NCI-H2081 (cell line): ENCODE measurements at places on chromosomes 6 and 20.
A peak's percentile ranks its signal among the peaks of the same experiment; 100 is the strongest.

DNA sequence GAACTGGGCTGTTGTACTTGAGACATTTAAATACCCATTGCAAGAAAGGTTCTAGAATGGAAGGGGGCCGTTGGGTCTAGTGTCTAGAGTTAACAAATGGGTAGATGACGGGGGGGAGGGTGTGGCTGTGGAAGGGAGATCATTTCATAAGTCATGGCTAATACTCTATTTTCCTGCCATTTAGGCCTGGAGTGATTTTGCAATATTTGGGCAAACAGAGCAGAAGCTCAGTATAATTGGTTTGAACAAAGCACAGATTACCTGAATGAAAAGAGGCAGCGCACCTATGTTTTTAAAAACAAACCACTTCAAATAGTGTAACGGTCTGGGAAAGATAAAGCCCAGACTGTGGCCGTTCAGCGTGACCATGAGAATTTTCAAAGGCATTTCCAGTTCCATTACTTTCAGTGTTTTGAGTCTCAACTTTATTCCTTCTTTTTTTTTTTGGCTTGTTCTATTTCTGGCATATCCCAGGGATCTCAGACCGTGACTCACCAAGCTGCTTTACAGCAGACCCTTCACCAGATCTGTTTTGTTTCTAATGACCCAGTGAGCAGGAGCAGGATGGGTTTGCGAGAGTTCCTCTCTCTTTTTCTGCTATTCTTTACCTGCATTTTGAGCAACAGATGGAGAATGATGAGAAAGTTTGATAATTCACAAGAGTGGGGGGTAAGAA is 73.7 kb downstream of the LYRM2 start:
- no peak for DNase-seq

- DNase-seq: no peak
These were observed 30.7 kb upstream of the NAA20 start for GRCh38 chr20:19986419-19986818.

- no peak for DNase-seq
These were observed 5.2 kb upstream of the BTN2A2 start for GRCh38 chr6:26377719-26378118.

GRCh38 chr6:108166664-108167448 is 1.0 kb downstream of the NR2E1 start:
- DNase-seq: no peak

DNA sequence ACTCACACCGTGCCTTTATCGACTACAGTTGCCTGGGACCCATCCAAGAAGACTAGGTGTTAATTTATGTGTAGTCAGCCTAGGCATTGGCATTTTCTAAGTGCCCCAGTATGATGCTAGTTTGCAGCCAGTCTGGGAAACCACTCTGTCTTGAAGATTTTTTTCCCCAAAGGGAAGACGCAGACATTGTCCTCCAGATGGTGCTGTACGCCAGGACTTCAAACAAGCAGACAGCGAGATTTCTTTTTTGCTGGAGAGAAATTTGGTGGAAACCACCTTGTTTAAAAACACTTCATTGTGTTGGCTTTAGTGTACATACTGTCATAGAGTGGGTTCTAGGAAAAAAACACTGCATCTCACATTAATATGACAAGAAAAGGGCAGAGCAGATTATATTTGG is 30.0 kb downstream of the ALDH5A1 start:
- DNase-seq: peak; percentile 66

DNA sequence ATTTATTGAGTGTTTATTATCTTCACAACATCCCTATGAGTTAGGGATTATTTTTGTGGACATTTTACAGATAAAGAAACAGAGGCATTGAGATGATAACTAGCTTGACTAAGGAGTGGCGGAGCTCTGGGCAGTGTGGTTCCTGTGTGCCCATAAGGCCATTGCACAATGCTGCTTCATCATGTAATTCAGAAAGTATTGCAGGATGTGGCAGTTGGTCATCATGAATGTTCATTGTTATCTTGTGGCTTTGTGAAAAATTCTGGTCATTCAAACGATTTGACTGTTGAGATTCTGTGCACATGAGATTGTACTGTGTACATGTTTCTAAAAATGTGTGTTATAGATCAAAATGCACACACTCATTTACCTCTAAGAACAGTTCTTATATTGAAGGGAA is 150.8 kb downstream of the ESR1 start:
- DNase-seq: no peak

DNA sequence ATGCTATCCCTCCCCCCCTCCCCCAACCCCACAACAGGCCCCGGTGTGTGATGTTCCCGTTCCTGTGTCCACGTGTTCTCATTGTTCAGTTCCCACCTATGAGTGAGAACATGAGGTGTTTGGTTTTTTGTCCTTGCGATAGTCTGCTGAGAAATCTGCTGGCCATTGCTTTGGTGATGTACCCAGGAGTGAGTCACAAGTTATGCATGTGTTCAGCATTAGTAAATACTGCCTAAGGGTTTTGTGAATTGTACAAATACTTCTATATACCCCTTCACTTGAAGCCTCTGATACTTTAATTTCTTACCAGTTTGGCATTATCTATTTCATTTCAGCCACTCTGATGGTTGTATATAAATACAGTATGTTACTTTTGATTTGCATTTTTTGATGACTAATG is 711.3 kb upstream of the GJE1 start:
- DNase-seq: no peak

- no peak for DNase-seq
These were observed 31.7 kb downstream of the IL20RA start for GRCh38 chr6:137013031-137013430.

GRCh38 chr20:54234991-54235390 is 27.1 kb downstream of the PFDN4 start:
- no peak for DNase-seq

GRCh38 chr6:138115877-138116660 is 8.8 kb upstream of the PERP start:
- peak; percentile 67 for DNase-seq

- DNase-seq: no peak
These were observed 26.3 kb downstream of the C6orf89 start for GRCh38 chr6:36912030-36912454.

DNA sequence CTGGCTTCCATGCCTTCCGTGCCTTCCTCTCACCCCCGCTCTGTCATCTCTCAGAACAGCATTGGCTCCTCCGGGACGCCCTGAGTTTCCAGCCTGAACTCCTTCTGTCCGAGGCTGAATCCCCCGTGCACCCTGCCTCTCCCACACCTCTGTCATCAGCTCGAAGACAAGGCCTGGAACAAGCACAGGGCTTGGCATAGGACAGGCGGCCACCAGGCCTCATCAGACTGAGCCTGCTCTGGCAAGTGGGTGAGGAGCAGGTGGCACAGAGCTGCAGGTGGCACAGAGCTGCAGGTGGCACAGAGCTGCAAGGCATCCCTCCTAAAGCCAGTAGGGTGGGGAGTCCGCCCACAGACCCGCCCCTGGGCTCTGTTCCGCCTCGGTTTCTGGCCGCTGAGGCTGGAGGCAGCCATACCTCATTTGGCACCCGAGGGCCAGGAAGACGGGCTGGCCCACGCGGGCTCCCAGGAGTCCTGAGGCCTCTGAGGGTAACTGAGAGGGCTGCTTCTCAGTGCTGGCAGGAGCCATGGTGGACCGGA is 60.2 kb downstream of the EZR start:
- peak; percentile 71 for DNase-seq

DNA sequence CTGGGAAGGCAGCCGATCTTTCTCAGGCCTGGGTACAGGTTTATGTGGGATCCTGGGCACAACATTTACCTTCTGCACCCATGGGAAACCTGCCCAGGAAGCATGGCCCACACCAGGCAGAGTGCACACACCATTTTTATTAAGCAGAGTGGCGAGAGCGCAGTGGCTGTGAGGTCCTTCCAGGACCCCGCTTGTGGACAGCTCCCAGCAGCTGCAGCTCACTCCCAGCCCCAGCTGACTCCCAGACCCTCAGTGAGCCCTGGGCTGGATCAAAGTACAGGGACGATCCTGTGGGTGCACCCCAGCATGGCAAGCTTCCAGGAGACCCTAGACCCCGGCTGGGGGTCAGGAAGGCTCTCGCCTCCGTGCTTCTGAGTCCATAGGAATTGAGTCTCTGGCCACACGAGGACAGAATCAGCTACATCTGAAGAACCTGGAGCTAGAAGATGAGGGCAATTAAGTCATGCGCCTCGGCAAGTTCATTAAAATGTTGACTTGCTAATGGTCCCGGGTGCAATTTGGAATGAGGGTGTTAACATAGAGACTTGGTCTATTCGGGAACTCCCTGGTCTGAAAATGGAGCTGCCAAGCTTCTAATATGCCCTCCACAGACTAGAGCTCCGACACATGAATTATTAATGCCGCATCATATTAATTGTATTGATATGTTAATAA is 65.4 kb upstream of the SLCO4A1 start:
- DNase-seq: no peak

GRCh38 chr6:32190054-32190851 is at the start of gene PBX2:
Gene PBX2 (minus strand): TSS chr6:32190202. CDS start chr6:32189915, 287 bp downstream.
- DNase-seq: peak; percentile 66

- DNase-seq: no peak
These were observed 295.8 kb downstream of the PREX1 start for GRCh38 chr20:48532028-48532427.

DNA sequence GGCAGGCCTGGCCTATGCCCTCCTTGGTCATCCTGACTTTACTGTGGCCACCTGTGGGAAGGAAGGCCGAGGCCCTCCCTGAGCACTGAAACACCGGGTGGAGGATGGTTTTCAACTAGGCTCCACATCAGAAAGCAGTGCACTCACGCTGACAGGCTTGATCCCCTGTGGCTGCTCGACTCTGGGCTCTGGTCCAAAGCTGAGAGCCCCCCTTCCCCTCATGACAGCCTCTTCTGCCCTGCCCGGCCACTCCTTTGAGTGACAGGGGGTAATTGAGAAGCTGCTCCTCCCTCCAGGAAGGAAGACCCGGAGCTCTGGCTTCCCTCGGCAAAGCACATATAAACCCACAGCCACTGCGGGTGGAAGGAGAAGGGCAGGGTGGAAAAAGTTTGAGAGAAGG is 43.6 kb downstream of the MUC22 start:
- DNase-seq: no peak

GRCh38 chr6:7512320-7512719 is 29.2 kb upstream of the DSP start:
- DNase-seq: no peak

- DNase-seq: no peak
These were observed 256.4 kb upstream of the MARCKS start for GRCh38 chr6:113600551-113601339.

GRCh38 chr6:134389658-134390057 is 71.7 kb upstream of the SGK1 start:
- DNase-seq: no peak

- no peak for DNase-seq
These were observed 40.5 kb downstream of the RNGTT start for GRCh38 chr6:88922775-88923548.

- DNase-seq: no peak
These were observed 120.0 kb upstream of the GGTLC1 start for GRCh38 chr20:24108581-24108980.

GRCh38 chr6:51892750-51893149 is 194.7 kb downstream of the PKHD1 start:
- DNase-seq: no peak

DNA sequence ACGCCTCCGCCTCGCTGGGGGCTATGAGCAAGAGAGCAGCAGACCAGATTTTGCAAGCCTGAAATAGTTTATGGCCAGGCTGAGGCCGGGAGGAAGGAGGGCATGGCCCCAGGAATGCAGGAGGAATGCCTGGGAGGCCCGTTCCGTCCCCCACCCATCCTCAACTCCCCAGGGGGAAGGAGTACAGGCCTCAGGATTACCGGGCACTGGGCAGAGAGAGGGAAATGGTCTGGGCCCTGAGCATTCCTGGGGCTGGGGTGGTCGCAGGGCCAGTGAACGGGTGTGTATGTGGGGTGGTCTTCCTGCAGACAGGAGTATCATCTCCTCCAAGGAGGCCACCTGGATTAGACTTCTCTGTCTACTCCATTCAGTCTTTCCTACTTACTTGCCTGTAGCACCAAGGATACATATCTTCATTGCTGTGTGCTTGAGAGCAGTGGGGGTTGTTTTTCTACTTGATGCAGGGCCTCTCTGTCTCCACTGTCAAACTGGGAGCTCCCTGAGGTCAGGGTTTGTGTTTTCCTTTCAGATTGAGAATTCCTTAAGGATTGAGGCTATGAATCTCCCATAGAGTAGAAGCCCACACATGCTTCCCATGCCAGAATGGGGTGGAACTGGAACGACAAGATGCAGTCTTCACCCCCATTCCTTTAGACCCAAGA is 81.3 kb downstream of the VEGFA start:
- no peak for DNase-seq

GRCh38 chr6:51617751-51618150 is 469.7 kb downstream of the PKHD1 start:
- no peak for DNase-seq

DNA sequence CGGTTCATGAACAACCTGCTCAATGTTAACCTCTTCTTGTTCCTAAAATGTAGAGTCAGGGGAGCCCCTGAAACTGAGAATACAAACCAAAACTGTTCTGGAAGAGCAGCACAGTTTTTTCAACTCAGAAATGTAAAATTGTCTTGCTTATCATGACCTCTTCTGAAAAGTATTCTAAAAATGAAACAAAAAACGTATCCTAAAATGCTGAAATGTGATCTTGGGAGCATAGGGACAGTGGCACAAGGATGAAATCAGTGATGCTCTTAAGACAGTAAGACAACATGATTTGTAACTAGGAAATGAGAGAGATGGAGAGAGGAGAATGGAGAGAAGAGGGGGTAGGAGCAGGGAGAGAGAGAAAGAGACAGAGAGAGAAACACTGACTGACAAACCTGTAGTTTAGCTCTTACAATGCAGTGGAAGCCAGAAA is 27.5 kb downstream of the NCOA7 start:
- DNase-seq: no peak

- DNase-seq: no peak
These were observed 58.8 kb downstream of the ARHGAP40 start for GRCh38 chr20:38660429-38660828.
